Heart left ventricle (tissue), 16 donors: ENCODE measurements at places on chromosomes 1 and 21. TPM values are rescaled to one million over a fixed set of nuclear protein-coding genes. Genes with fewer than 3 reads are reported as not detected.
A peak's percentile ranks its signal among the peaks of the same experiment; 100 is the strongest.

GRCh38 chr1:22143065-22144033, at the start of gene WNT4:
Gene WNT4, minus strand, starts transcription at chr1:22143097. Its CDS starts 175 bp downstream, at chr1:22142922.
- no peak for DNase-seq
- H3K4me1 ChIP-seq: peaks cover 11% of the 10 kb centered on the region
- no peaks in the 10 kb centered on the region for H3K36me3 ChIP-seq
- peaks cover 40% of the 10 kb centered on the region for H3K27me3 ChIP-seq

GRCh38 chr1:57217905-57218304, 206.0 kb downstream of the DAB1 start:
- H3K4me1 ChIP-seq: no peaks in the 10 kb centered on the region
- H3K36me3 ChIP-seq: no peaks in the 10 kb centered on the region
- DNase-seq: no peak
- H3K27me3 ChIP-seq: no peaks in the 10 kb centered on the region

DNA sequence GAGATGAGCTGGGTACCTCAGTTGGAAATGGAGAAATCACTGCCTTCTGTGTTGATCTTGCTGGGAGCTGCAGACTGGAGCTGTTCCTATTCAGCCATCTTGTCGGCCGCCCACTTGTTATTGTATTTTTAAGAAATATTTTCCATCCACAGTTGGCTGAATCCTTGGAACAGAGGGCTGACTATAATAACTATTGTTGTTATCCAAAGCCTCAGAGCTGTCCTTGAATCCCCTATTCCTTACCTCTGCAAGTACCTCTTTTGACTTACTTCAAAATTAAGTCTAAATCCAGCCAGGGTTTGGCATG, 44.1 kb upstream of the GRHL3 start:
- H3K4me1 ChIP-seq: no peaks in the 10 kb centered on the region
- H3K4me3 ChIP-seq: no peak overlapping the region
- H3K36me3 ChIP-seq: no peaks in the 10 kb centered on the region
- DNase-seq: no peak

CFHR1 gene
- not detected for polyA plus RNA-seq

DNA sequence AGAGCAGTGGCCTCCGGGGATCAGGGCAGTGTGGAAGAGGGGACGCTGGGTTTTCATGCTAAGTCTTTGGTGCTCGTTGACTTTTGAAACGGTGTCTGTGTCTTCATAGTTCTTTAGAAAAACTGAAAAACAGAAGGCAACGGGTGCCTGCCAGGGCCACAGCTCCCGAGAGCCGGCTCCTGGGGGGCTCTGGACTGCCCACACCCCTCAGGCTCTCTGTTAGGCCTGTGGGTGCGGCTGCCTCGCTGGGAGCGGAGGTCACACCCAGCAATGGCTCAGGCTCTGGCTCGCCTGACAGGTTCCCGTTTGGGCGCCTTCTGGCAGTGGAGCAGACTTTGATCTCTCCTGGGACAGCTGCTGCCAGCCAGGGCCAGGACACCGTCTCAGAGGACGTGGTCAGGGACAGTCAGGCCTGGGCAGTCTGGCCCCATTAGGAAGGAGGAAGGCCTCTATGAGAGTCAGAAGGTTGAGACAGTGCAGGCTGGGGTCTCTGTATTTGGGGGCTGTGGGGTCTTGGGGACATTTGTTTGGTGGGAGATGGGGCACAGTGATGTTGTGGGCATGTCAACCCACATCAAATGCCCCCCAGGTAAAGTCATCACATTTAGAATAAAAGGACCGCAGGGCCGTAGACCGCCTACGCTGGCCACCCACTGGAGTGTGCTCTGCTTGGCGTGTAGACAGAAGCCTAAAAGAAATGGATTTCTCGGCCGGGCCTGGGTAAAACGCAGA, 5.6 kb downstream of the ARHGEF16 start:
- H3K27ac ChIP-seq: no peak overlapping the region
- no peak overlapping the region for H3K4me3 ChIP-seq
- H3K4me1 ChIP-seq: peaks cover 10% of the 10 kb centered on the region
- no peaks in the 10 kb centered on the region for H3K27me3 ChIP-seq
- DNase-seq: no peak

PRDX6 gene
- polyA plus RNA-seq: 635 TPM

FAM43B gene
- 1.2 TPM for polyA plus RNA-seq

DENND2C gene
- polyA plus RNA-seq: 1.6 TPM

DNA sequence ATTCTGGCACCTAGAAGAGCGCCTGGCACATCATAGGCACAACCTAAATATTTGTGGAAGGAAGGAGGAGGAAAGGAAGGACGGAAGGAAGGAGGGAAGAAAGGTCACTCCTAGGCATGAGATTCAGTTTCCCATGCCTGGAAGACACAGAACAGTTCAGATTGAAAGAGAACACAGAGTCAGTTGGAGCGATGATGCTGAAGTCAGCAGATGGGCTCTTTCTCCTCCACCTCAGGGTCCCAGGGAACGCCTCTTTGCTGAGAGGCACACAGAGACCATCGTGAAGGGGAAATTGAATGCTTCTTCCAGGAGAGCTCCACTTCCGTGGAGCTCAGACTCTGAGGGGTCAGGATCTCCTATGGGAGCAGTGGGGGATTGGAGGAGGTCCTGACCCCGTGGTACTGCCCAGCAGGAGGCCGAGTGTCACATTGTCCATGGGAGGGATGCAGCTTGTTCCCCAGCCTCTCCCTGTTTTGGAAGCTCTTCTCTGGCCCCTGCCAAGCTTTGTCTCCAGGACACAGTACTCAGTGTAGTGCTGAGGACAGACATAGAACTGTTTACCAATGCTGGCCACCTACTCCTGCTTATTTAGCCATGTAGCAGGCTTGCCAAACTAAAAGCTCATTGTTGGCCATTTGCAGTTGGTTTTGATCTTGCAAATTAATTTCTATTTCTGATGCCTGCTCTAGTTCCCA, 2.4 kb downstream of the MYBPHL start:
- no peak for DNase-seq
- H3K36me3 ChIP-seq: no peaks in the 10 kb centered on the region
- H3K27ac ChIP-seq: peak overlapping the region; percentile 10
- no peaks in the 10 kb centered on the region for H3K27me3 ChIP-seq

AIDA gene
- 45.1 TPM for polyA plus RNA-seq

GRCh38 chr1:55444667-55445066, 229.5 kb upstream of the USP24 start:
- no peaks in the 10 kb centered on the region for H3K27me3 ChIP-seq
- H3K4me3 ChIP-seq: no peak overlapping the region
- no peak for DNase-seq
- H3K36me3 ChIP-seq: no peaks in the 10 kb centered on the region
